ENCODE measurements at places on chromosomes 4 and X.

DNA sequence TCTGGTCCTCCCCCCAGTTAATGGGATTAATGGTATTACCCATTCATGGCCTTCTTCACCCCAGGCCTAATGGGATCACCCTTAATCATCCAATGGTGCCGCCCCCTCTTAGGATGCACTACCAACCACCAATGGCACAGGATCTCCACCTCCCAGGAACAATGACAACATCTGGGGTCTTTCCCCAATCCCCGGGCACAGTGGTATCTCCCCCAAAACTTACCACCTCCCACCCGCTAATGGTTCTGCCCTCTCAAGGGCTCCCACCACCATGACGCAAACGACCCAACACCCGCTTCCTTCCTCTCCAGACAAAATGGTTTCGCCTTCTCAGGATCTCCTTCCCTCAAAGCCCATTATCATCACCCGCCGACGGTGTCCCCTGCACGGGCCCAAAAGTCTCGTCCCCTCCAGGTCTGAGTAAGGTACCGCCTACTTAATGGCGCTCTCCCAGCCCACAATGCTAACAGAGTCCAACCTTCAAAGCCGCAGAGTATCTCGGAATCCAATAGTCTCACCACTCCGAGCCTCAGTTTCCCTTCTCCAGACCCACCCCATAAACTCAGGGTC is 458 bp downstream of the GRIPAP1 start:
- no peak for DNase-seq

- DNase-seq: no peak
Measured at GRCh38 chr4:86019362-86019761, 340.5 kb downstream of the MAPK10 start.

- DNase-seq: no peak
Measured at GRCh38 chrX:74434336-74434735, 13.0 kb downstream of the SLC16A2 start.

DNA sequence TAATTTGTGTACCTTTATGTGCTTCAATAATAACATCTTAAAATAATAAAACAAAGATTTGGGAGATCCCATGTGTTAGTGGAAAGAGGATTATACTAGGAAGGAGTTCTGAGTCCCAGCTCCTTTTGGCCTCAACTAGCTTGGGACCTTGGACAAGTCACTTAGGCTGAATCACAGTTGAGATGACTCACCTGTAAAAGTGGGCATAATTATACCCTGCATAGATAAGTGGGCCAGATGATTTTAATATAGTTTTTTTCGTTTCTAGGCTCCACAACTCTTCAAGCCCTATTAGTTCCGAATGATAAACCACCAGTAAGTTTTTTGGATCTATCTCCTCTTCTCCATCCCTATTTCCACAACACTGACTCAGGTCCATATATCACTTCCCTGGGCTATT is 131.8 kb downstream of the ENOX2 start:
- no peak for DNase-seq

DNA sequence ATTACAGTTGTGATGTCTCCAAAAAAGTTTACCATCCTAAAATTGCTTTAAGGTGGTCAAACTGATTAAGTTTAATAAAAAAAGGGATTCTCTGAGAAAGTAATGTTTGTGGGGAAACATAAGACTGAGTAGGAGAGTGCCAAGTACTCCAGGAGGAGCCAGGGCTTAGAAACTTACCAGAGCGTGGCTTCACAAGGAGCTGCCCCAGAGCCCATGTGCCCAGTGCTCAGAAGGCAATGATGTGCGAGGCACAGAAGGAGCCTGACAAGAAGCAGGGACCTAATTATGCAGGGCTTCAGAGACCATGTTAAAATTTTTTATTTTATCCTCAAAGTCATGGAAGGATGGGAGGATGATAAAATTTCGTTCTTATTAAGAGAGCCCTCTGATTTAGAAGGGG is 204.2 kb downstream of the PALLD start:
- DNase-seq: no peak

DNA sequence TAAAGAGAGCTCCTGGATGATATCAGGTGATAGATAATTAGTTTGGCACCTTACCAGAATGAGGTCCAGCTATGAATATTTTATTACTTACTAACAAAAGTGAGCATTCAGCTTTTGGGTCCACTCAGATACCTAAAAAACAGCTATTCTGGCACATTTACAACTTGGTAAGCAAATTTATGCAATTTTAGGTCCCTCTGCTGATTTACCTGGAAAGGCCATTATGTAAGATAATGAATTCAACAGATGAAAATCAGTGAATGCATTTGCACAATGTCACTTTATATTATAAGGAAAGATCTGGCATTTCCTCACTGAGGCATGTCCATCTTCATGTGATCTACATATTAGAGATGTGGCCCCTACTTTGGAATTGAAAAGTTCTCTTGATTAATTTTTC is 517.0 kb downstream of the SPRY1 start:
- no peak for DNase-seq

- no peak for DNase-seq
Measured at GRCh38 chrX:51878056-51878455, 15.4 kb upstream of the MAGED1 start.
